ENCODE measurements at places on chromosomes 3 and 15. TPM values are rescaled to one million over a fixed set of nuclear protein-coding genes. Genes with fewer than 3 reads are reported as not detected.

The OSTN gene
- total RNA-seq = not detected

The PLA2G4E gene
- total RNA-seq = not detected

The CLDN16 gene
- not detected for total RNA-seq

The GRIP2 gene
- 40.1 TPM for total RNA-seq

The FNDC3B gene
- total RNA-seq = 56.1 TPM

The CHRM5 gene
- not detected for total RNA-seq

The PLA1A gene
- total RNA-seq = 1.6 TPM

The SATB1 gene
- total RNA-seq = 41.7 TPM

The KLF15 gene
- 34.0 TPM for total RNA-seq

The TMEM115 gene
- total RNA-seq = 24.9 TPM

The CAPN3 gene
- total RNA-seq = 2.6 TPM

The KNG1 gene
- total RNA-seq = 0.43 TPM

The EPB42 gene
- 0.24 TPM for total RNA-seq

The SLC12A8 gene
- 0.30 TPM for total RNA-seq

The CCDC54 gene
- not detected for total RNA-seq

The VPS18 gene
- total RNA-seq = 18.4 TPM

The IQSEC1 gene
- 78.6 TPM for total RNA-seq

The PLSCR5 gene
- not detected for total RNA-seq

The ZNF619 gene
- total RNA-seq = 3.9 TPM

The ZCWPW2 gene
- total RNA-seq = 2.1 TPM

The AEN gene
- total RNA-seq = 10.0 TPM

The SNTN gene
- not detected for total RNA-seq

The SI gene
- total RNA-seq = not detected

The CCNB2 gene
- total RNA-seq = 0.86 TPM

The ANKRD63 gene
- total RNA-seq = 0.65 TPM

The MYRIP gene
- total RNA-seq = 1.6 TPM

The RPLP1 gene
- 1,108 TPM for total RNA-seq

The LTF gene
- total RNA-seq = 3.7 TPM

The BAHD1 gene
- total RNA-seq = 16.2 TPM

The B3GNT5 gene
- 1.3 TPM for total RNA-seq

The IL17RB gene
- total RNA-seq = 1.9 TPM

The PLCL2 gene
- 64.5 TPM for total RNA-seq

The MLF1 gene
- total RNA-seq = 212 TPM

The CFAP92 gene
- total RNA-seq = not detected

The GOLGA8R gene
- total RNA-seq = 4.3 TPM

The SPTBN5 gene
- 3.4 TPM for total RNA-seq

The TRH gene
- not detected for total RNA-seq

The WNT5A gene
- total RNA-seq = 6.7 TPM

The GHSR gene
- total RNA-seq = not detected

The SPINT1 gene
- 0.59 TPM for total RNA-seq

The AADACL2 gene
- total RNA-seq = not detected

The CYP11A1 gene
- 0.51 TPM for total RNA-seq

The ISLR2 gene
- total RNA-seq = 2.7 TPM

The HTR3E gene
- total RNA-seq = not detected

The SAMMSON gene
- total RNA-seq = not detected

The XIRP1 gene
- total RNA-seq = 249 TPM

The DNAH12 gene
- 0.08 TPM for total RNA-seq

The NTRK3 gene
- 3.2 TPM for total RNA-seq

The GP5 gene
- not detected for total RNA-seq

The ZNF660 gene
- total RNA-seq = 0.73 TPM

The IQCF5 gene
- total RNA-seq = not detected

The SOX2 gene
- 0.32 TPM for total RNA-seq

The HIGD2B gene
- not detected for total RNA-seq

The TMIE gene
- total RNA-seq = 1.00 TPM

The TYRO3 gene
- 4.3 TPM for total RNA-seq

The LOXL1 gene
- 14.6 TPM for total RNA-seq

The MRPS11 gene
- total RNA-seq = 73.6 TPM
